ENCODE measurements at places on chromosomes 13 and 19.

DNA sequence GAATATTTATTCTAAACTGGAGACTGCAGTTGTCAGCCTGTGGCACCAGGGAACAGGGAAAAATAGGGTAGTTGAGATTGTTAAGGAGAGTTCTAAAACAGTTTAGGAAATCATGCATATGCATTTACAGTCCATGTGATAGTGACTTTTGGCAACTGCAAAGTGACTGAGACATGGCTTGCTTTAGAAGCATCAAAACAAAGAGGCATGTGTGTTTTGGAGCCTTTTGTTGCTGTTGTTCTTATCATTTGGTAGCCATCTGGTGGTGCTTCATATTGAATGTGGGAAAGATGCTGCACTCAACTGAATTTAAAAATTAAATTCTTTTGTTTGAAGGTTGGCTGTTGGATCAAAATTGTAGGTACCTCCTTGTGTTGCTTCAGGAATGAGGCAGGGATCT is 10.2 kb upstream of the EBPL start:
- DNase-seq: no peak

DNA sequence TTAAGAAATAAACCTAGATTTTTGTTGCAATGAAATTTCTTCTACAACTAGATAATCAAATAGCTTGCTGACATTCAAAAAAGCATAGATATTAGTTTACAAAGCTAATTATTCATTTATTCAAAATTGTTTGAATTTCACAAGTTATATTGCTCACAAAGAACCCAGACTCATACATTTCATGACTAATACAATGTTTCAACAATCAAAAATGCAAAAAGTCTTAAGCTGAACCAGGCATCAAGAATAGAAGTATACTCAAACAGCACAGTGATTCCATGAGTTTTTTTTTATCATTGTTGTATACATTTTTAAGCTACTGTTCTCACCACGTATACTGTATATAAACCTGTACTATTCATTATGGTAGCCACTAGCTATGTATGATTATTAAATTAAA is 51.0 kb downstream of the DIAPH3 start:
- DNase-seq: peak; percentile 26

GRCh38 chr13:75217949-75218348 is 264.0 kb downstream of the TBC1D4 start:
- DNase-seq: peak; percentile 64

GRCh38 chr19:2691951-2692350 is 10.5 kb downstream of the GNG7 start:
- no peak for DNase-seq

DNA sequence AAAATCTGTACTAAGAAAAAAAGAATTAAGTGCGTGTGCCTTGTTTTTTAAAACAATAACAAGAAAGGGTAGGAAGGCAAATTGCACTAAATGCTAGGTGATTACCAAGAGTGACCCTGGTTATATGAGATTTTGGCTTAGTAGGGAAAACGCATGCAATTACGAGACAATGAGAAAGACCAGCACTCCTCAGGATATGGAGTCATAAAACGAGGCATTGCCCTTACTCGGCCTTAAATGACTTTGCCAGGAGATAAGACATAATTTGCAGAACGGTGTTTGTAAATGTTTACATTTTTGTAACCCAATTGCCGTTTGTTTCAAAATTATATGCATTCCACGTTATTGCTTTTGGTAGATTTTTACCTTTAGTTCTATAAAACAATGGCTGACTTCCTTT is 179.8 kb downstream of the RBM26 start:
- DNase-seq: no peak

- peak; percentile 78 for DNase-seq
Observed at GRCh38 chr19:3655402-3656072, 28.9 kb upstream of the CACTIN start.

DNA sequence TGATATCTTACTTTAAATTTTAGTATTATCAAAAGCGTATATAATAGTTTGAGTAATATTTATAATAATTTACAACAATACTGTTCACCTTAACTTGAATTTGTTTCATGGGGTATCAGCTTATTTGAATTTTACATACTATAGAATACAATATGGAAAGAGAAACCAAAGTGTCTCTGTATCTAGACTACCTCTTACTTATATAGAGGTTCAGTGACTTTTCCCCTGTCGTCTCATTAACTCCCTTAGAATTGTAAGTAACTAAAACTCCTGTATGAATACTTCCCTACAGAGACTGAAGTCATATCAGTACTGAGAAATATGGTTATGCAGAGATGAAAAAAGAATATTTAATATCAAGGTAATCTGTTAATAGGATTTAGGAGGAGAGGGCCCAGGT is 26.8 kb downstream of the COG6 start:
- DNase-seq: no peak

- no peak for DNase-seq
Observed at GRCh38 chr19:45358213-45358792, 12.1 kb downstream of the ERCC2 start.

- no peak for DNase-seq
Observed at GRCh38 chr13:105159841-105160240, 1375.6 kb downstream of the EFNB2 start.

GRCh38 chr13:90565985-90566713 is 781.3 kb upstream of the MIR17HG start:
- DNase-seq: no peak

- no peak for DNase-seq
Observed at GRCh38 chr19:51721905-51722304, 1.9 kb downstream of the HAS1 start.
